Naive B cell (primary cell): ENCODE measurements at places on chromosomes 4 and X. TPM values are rescaled to one million over a fixed set of nuclear protein-coding genes. Genes with fewer than 3 reads are reported as not detected.

DNA sequence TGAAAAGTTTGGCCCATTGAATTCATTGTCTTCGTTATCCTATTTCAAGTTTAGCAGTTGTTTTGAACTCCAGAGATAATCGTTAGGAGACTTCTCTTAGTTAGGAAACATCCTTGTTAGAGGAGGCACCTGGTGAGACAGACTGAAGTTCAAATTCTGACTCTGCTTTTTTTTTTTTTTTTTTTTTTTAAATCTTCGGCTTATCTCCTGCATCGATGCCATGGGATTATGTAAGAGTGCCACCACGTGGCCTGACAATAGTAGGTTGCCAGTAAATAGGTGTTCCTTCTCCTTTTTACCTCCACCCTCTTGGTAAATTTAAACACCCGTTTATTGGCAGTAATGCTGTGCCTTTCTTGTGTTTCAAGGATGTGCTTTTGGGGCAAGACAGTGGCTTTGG lies 149.3 kb downstream of the SOWAHB start:
- DNase-seq, result no peak
- H3K4me1 ChIP-seq, result no peaks in the 10 kb centered on the region
- peaks cover 22% of the 10 kb centered on the region for H3K27me3 ChIP-seq
- H3K36me3 ChIP-seq, result peaks cover 8% of the 10 kb centered on the region

- H3K4me1 ChIP-seq, result peaks cover 13% of the 10 kb centered on the region
- no peak for DNase-seq
- H3K27me3 ChIP-seq, result no peaks in the 10 kb centered on the region
- no peak overlapping the region for H3K4me3 ChIP-seq
These were observed 5.6 kb downstream of the NYX start for GRCh38 chrX:41452565-41453356.

The GYPE gene
- polyA plus RNA-seq, result 13.0 TPM

The MAGEC1 gene
- polyA plus RNA-seq, result not detected
